Esophagus muscularis mucosa (tissue), 4 donors: ENCODE measurements at places on chromosomes 2 and 18. TPM values are rescaled to one million over a fixed set of nuclear protein-coding genes. Genes with fewer than 3 reads are reported as not detected.

DNA sequence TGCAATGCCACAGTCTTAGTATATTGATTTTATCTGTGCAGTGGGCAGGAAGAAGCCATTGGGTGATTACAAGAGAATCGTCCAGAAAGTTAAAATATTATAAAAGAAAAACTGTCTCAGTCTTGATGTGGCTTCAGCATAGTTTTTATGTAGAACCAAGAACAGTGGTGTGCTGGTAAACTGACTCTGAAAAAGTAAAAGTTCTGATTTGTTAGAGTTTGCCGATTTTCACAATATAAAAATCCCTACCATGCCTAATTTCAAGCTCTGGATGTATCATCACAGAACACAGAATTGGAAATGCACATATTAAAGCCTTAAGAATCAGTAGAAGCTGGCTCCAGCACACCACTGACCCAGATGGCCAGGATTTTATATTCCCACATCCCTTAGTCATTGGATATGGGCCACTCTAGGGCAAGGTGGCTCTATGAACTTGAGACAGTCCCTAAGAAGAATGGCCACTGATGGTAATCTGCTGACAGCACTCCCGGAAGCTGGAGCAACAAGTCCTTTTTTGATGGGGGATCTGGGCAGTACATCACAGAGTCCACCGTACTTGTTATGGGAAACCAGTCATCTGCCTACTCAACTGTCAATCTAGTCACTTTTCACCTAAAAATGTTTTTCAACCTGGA is 9.3 kb upstream of the PLEKHM3 start:
- no peak for DNase-seq

DNA sequence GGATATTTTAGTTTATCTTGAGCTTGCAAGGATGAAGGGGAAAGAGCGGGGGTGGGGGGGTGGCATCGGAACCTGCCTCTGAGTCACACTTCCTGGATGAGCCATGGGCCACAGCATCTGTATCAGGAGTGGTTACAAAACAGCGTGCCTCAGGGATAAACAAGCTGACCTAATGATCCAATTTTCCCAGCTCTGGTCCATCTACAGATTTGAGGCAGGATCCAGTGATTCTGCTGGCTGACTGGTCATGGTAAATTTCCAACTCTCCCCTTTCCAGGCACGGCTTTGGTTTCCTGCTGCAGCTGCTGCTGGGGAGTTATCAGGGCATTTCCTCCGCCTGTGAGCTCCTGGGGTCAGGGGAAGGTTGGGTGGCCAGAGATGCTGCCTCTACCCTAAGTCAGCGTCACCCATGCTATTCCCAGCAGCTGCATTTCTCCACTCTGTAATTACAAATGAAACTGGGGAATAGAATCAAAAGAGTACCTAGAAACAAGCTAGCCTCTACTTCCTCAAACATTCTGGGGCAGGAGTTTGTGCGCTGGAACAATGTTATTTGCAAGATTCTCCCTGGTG is 4.7 kb upstream of the HPCAL1 start:
- no peak for DNase-seq

ADAM23 gene
- total RNA-seq: 1.5 TPM

BIN1 gene
- 43.5 TPM for total RNA-seq

DNA sequence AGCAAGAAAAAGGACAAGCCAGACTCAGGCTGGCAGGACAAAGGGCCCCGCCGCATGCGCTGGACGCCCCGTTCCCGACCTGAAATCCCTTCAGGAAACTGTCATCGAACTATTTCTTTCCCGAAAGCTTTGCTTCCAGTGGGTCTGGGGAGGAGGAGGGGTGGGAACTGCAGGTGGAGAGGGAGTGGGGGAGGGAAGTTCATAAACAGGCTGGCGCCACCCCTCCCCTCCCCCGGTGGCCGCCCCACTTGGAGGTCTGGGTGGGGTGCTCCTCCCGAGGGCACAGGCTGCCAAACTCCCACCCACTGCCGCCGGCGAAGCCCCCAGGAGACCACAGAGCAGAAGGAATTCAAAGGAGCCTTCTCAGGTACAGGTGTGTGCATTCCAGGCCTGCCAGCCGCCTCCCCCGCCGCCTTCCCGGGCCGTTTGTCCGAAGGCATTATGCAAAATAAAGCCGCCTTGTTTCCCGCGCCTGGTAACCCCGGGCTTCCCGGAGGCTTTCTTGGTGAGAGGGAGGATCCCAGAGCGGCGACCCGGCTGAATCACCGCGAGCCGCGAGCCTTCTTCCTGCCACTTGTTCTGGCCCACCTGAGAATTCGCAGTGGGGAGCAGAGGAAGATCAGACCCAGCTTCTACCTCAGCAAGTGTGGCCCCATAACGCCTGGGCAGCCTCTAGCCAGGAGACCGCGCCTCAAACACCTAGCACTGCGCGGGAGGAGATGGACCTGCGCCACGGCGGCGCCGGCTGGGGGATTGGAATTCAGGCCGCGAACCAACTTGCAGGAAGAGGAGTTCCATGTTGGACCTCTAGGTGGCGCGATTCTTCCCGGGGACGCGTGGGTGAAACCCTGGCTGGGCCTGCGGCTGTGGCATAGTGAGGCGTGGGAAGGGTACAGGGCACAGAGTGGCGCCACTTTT is 101.9 kb downstream of the FOXI3 start:
- no peak for DNase-seq

MAB21L4 gene
- not detected for total RNA-seq

BOLL gene
- not detected for total RNA-seq

RIT2 gene
- not detected for total RNA-seq

FRZB gene
- total RNA-seq: 46.9 TPM

GRCh38 chr2:160703648-160704585 is 210.3 kb upstream of the RBMS1 start:
- no peak for DNase-seq

DNA sequence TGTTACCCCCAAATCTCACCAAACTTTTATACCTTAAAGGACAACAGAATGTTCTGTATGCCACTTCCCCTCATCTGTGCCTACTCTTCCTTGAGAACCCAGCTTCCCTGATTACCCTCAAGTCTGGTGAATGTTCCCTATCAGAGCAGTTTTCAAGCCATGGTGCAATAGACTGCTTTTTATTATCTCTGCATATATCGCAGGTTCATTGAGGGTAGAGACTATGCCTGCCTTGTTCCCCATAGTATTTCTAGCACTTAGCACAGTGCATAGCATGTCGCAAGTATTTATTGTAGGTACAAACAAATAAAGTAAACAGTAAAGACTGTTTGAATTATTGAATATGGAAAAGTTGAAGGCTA is 146.6 kb downstream of the HAUS1 start:
- no peak for DNase-seq

TGIF1 gene
- 79.1 TPM for total RNA-seq

ALPG gene
- not detected for total RNA-seq
